ENCODE measurements at places on chromosomes 2 and 18.

DNA sequence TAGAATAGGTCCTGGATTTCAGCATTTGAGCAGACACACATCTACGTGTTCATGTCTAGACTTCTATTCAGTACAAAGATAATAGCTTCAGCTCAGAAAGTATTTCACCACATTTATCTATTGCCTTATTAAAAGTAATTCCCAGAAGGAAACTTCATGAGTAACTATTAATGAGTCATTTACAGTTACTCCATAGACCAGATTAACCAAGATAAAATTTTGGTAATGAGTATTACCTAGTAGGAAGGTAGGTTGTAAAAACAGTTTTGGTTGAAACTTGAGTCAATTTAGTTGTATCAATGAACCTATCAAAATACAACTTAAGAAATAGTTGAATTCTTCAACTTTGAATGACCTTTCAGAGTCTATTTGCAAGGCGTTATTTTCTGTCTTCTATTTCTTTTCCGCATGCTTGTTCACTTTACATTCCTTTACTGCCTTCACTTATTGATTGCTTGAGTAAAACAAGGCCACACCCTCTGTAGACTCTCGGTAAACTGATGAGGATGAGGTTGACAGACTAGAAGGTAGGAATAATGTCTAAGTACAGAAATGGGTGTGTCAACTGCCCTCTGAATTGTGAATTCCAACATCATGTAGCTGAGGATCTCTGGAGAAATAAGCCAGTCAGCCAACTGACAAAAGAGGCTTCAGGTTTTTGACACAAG lies 1165.6 kb upstream of the ZEB2 start:
- no peak for DNase-seq

DNA sequence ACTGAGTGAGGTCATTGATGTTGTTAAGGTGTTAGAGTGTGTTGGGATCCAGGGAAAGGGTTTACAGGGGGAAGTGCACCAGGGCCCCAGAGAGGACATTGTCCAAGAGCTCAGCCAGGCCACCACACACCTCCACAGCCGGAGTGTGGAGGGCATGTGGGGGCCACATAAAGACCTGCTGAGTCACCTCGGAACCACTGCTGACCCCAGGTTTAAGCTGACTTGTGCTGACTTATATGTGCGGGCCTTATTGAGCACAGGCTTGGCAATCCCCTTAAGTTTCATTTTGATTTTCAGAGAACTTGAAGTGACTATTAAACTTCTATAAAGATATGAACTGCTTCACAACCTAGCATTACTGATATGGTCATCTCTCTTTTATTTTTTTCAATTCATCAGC lies 166.2 kb upstream of the MAP3K20 start:
- DNase-seq = no peak

GRCh38 chr2:42127425-42128424 lies 41.4 kb upstream of the EML4 start:
- no peak for DNase-seq

DNA sequence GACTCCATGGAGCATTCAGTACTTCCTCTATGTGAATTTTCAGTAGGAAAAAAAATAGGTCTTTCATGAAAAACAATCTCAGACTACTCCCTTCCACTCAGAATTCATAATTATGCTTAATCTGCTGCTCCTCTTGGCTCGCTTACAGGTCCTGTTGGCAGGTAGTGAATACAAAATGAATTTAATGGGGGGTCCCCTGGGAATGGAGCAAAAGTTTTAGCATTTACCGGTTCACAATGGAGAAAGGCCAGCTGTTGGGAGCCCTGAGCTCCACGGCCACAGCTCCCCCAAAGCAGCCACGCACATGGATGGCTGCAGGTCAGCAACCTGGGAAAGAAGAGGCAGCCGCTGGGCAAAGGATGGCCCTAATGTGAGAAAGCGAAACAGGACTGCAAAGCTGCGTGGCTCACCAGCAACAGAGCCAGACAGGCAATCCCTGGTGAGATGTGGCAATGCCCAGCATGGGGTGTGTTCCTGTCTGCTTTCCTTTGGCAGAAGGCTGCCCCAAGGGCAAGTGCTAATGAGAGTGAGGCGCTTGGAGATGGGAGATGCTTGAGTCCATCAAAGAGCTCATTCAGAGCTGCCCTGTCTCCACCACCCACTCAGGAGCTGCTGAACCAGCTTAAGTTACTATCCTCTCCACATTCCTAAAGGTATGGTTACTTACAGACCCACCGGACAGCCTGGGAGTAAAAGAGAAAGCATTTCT lies 447.4 kb downstream of the EPHA4 start:
- no peak for DNase-seq

- DNase-seq = no peak
These were observed 109.9 kb upstream of the ID2 start for GRCh38 chr2:8571792-8572499.

- no peak for DNase-seq
These were observed 3.2 kb downstream of the NR4A2 start for GRCh38 chr2:156329031-156329926.
